ENCODE measurements at places on chromosomes 2 and 18. TPM values are rescaled to one million over a fixed set of nuclear protein-coding genes. Genes with fewer than 3 reads are reported as not detected.

GRCh38 chr2:56376699-56377665 lies 193.2 kb downstream of the CCDC85A start:
- peak; percentile 54 for DNase-seq

DNA sequence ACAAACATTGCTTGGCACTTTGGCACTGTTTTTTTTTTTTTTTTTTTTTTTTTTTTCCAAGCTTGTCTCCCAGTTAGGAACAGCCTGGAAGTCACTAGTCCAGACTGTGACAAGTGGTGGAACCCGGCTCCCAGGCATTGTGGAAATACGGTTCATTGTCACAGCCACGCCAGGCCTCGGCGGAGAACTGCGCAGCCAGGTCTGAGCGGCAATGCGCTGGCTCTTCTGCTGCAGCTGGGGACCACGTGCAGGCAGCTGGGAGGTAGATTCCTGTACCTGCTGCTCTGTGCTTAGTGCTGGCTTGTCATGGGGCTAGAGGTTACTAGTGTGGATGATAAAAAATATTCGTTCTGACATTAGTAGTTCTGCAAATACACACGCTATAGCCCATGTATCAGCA lies 5.0 kb downstream of the NTSR2 start:
- DNase-seq = no peak

GRCh38 chr2:120948662-120949011 lies 213.0 kb downstream of the GLI2 start:
- no peak for DNase-seq

DNA sequence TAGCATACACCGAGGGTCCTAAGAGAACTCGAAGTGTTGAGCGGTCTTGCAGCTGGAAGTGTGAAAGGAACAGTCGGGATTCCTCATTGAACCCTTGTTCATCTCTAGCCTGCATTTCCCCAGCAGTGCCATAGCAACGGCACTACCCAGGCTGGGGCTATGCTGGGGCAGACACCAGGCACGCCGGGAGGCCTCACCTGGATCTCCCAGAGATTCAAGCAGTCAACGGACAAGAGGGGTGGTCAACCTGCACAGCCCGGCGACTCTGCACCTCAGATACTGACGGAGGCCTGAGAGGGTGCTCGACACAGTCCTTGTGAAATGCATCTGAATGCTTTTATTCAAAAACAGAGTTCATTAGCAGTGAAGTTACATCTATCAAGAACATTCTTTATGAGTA lies 604.2 kb downstream of the GALR1 start:
- DNase-seq = no peak

DNA sequence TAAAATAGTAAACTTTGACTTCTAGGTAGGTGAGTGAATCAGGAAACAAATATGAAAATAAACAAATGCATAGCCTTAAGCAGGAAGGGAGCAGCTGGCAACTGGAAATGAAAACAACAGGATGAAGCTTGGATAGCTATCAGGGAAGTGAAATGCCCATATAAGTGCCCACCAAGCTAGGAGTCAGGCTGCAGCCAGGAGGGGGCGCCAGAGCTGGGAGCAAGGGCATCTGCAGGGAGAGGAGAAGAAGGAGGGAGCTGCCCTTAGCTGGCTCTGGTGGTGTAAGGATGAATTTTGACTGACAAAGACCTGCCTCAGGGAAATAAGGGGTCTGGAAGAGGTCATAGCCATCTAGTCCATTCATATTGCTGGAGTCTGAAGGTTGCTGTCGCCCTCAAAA lies 298.3 kb downstream of the TDRD15 start:
- DNase-seq = no peak

DNA sequence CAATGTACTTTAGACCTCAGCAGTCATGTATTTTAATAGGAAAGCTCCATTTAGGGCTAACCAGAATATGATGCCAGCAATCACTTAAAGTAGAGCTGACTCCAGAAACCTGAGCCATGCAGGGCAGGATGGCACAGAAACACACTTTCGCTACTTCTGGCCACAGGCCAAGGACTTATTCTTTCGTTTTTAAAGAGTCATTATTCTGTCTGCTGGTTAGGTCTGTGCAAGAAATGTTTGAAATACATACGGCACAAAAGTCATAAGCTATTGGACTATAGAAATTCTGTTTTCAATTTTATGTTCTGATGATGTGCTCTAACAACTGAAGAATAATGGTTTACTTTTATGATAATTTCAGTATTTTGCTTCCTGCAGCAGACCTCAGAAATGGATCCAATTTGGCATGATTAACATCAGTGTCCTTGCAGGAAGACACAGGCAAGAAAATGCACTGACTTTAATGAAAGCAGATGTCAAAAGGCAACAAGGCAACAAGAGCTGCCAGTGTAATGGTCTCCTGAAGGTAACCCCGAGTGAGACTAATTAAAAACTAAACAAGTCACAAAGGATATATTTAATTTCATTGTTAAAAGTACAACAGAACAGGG lies 114.4 kb upstream of the CHRNA1 start:
- DNase-seq = peak; percentile 19

GRCh38 chr2:42401773-42402172 lies 40.8 kb upstream of the COX7A2L start:
- DNase-seq = no peak

- DNase-seq = no peak
These were observed 739.5 kb upstream of the SALL3 start for GRCh38 chr18:78240101-78240500.

The SOX11 gene
- not detected for total RNA-seq

GRCh38 chr18:58041633-58042032 lies 2.4 kb upstream of the NEDD4L start:
- DNase-seq = no peak

The TXNDC2 gene
- total RNA-seq = 0.18 TPM

The COL4A4 gene
- total RNA-seq = not detected

DNA sequence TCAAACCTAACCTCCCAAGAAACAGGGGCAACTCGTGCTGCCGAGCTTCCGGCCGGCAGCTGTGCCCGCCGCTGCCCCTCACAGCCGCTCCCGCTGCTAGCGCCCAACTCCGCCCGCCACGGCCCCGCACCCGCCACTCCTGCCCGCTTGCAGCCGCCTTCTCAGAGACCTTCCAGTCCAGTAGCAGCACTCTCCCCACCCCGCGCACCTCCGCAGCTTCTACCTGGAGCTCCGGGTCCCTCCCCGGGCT lies 722 bp upstream of the C2orf15 start:
- no peak for DNase-seq

The ARHGAP25 gene
- not detected for total RNA-seq

DNA sequence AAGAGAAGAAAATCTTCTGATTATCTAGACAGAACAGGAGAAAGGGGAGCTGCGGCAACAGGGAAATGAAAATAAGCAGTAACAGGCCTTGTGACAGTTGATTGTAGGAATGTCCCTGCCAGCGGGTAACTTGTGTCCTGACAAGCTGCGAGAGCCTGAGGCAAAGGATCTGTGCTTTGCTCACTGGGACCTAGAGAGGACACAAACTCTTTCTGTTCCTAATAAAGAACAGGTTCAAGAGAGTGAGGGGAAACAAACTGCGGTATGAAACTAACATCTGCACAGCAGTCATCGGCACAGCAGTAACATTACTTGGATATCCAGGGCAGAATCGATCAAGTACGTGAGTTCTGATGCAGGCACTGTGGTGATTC lies 103.7 kb upstream of the THOC1 start:
- DNase-seq = no peak

The IL1F10 gene
- not detected for total RNA-seq

GRCh38 chr2:145691659-145692058 lies 1171.7 kb upstream of the ZEB2 start:
- no peak for DNase-seq

The BBS5 gene
- 7.1 TPM for total RNA-seq

- DNase-seq = no peak
These were observed 17.8 kb downstream of the PDCL3 start for GRCh38 chr2:100580367-100581276.

The TMEM247 gene
- not detected for total RNA-seq

DNA sequence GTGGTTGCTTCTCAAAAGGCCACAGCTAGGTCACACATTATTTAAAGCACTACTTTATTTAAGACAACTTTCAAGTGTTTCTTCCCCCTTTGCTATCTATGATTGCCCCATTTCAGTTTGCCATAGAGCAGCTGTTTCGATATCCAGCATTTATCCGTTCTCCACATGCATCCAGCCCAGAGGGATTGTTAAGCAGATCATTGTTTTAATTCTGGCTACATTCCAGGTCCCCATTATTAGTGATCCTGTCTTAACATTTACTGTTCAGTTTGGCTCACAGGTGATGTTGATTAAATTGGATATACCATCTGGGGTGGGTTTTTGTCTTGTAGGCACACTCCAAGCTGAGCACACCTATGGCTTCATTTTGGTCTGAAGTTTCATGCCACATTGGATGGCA lies 638.7 kb downstream of the ZEB2 start:
- DNase-seq = no peak

GRCh38 chr2:144518748-144519596 lies 947 bp downstream of the ZEB2 start:
- no peak for DNase-seq

DNA sequence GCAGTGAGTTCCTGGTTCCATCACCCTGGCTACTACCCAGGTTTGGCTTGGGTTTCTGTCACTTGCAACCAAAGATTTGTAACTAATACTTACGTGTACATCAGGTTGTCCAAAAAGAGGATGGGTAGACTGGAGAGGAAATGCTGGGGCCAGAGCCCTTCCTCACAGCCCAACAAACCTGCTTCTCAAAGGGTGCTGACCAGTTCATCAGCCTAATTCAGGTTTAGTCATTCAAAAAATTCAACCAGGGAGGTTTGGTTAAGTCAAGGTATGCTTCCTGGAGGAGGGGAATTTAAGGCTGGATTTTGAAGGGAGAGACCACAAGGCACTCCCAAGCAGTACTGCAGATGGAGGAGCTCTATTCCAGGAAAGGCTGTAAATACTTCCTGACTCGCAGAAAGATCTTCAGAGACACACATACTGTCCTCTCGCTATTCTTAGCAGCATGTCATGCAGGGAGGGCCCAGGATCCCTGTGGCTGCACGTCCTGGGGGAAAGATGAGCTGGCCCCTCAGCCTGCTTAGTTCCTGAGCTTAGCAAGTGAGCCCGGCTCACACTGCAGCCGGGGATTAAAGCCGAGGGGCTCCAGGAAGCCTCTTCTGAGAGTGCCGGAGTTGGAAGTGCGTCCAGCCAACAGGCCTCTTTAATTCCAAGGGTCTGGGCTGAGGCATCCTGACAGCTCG lies 40.0 kb upstream of the BIN1 start:
- no peak for DNase-seq

GRCh38 chr2:44053052-44053451 lies 57.3 kb upstream of the LRPPRC start:
- no peak for DNase-seq

GRCh38 chr2:38497670-38498037 lies 105.1 kb downstream of the HNRNPLL start:
- DNase-seq = no peak

- peak; percentile 97 for DNase-seq
These were observed 30.4 kb downstream of the SRSF7 start for GRCh38 chr2:38720613-38721241.

The UBXN4 gene
- total RNA-seq = 84.0 TPM

- DNase-seq = no peak
These were observed 132.0 kb downstream of the NDUFA10 start for GRCh38 chr2:239893236-239893515.

GRCh38 chr2:72743481-72743880 lies 82.4 kb downstream of the EXOC6B start:
- DNase-seq = no peak

DNA sequence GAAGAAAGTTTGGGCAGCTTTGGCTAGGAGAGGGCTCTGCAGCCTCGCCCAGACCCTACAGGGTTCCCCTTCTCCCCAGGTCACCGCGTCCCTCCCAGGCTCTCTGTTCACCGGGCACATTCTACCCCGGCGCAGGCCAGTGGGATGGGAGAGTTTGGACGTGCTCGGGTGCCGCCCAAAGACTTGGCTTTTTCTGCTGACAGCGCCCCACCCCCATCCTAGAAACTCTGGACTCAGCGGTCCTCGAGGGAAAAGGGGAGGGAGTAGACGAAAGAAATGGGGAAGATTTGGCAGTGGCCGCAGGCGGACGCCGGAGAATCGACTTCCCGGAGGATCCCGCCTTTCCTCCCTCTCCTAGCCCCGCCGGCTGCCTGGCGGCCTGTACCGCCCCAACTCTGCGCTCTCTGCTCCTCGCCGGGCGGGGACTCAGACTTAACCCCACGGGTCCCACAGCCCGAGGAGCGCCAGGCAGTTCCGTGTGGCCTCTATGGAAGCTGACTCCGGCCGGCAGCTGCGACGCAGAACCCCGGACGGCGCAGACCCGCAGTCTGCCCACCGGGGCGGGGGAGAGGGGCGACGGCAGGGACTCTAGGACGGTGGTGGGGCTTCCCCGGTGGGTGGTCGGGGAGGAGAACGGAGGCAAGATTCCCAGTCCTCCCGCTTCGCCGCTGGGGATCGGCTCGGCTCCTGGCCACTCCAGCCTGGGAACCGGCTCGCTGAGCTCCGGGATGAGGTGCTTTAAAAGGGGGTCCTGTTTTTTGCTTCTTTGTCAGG lies 863 bp upstream of the SIX2 start:
- DNase-seq = no peak

- DNase-seq = no peak
These were observed 27.6 kb downstream of the SLC1A4 start for GRCh38 chr2:65016789-65017188.

DNA sequence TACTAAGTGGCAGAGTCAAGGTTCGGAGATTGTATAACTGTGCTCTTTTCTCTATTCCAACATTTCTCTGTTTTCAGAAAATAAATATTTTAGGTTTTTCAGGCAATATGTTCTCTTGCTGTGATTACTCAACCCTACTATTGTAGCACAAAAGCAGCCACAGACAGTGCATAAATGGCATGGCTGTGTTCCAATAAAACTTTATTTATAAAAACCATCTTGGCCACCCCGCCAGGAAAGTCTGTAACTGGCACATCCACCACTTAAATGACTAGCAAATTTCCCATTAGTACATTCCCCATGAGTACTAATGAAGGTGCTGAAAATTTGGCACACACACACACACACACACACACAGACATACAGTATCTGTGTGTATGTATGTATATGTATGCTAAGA lies 30.8 kb upstream of the PARD3B start:
- no peak for DNase-seq

DNA sequence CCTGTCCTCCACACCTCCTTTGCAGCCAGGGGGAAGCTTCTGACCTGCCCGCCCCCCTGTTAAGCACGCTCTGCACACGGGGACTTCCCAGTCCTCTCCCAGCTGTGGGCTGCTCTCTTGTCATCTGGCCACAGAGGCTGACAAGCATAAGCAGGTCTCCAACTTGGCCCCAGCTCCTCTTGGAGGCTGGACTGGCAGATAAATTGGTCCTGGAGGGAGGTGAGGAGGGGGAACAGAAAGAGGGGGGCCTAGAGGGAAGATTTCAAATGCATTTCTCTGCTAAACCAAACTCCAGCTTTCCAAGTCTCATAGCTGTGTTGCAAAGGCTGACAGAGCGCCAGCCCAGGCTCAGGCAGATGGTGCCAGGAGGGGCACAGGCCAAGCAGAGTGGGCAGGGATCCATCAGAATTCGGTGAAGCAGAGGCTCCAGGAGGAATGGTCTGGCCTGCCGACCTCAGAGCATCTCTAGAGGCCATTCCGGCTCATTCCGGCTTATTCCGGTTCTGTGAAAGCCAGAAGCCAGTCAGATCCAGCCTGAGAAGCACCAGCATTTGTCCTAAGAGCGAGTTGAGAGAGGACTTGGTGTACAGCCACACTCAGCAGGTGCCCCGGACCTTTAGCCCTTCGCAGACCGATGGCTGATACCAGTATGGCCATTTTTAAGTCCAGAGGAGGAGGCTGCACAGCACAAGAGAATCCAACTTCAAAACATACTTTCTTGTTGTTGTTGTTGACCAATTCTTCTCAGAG lies 508.9 kb upstream of the MYT1L start:
- DNase-seq = no peak

All from HFFc6 (cell line).